ENCODE measurements at places on chromosomes 5 and 9.

- no peak for DNase-seq
These were observed 598.1 kb downstream of the DNAH5 start for GRCh38 chr5:13346401-13346800.

- DNase-seq, result no peak
These were observed 291.3 kb downstream of the FBXL7 start for GRCh38 chr5:15791274-15791673.

GRCh38 chr9:22265038-22265437 lies 181.6 kb upstream of the DMRTA1 start:
- no peak for DNase-seq

DNA sequence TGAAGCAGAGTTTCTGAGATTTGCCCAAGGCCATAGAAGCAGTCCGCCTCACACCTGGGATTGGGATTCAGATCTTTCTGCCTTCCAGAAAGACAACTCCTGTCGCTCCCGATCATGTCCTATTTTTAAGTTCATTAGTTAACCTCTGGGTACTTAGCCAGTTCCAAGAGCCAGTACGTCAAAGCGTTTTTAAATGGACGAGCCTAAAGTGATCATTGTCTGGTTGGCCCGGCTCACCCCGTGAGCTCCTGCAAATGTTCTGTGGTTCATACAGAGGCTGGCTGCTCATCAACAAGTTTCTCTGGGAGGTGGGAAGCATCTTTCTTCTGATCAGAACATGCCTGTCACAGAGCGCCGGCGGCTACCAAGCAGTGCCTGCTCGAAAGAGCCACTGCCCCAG lies 554.5 kb upstream of the WWC1 start:
- no peak for DNase-seq

DNA sequence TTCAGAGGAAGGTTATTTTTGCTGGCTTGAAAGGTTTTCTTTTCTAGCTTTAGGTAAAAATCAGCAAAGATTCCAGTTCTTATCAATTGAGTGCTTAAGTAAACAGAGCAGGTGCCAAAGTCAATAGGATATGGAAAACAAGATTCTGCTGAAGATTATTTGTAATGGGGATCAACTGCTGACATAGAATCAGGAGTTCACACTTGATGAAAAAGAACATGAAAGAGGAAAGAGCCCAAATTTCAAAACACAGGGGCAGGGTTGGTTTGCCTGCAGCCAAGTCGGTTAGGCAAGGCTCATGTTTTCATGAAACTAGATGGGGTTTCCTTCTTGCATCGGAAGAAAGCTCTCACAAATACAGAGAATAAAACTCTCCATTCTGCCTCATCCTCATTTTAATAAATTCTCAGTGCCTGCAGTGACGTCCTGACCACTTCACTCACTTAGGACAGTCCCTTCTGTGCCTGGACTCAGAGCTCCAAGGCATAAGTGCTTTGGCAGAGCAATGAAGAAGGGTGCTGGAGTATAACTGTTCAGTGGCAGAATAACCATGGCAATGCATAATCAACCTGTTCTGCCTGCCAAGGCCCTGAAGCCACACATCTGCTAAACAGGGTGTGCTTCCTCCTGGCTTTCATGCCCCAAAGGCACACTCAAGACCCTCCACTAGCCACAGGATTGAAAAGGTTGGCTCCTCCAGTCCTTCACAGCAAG lies 179.6 kb downstream of the GNAQ start:
- no peak for DNase-seq

DNA sequence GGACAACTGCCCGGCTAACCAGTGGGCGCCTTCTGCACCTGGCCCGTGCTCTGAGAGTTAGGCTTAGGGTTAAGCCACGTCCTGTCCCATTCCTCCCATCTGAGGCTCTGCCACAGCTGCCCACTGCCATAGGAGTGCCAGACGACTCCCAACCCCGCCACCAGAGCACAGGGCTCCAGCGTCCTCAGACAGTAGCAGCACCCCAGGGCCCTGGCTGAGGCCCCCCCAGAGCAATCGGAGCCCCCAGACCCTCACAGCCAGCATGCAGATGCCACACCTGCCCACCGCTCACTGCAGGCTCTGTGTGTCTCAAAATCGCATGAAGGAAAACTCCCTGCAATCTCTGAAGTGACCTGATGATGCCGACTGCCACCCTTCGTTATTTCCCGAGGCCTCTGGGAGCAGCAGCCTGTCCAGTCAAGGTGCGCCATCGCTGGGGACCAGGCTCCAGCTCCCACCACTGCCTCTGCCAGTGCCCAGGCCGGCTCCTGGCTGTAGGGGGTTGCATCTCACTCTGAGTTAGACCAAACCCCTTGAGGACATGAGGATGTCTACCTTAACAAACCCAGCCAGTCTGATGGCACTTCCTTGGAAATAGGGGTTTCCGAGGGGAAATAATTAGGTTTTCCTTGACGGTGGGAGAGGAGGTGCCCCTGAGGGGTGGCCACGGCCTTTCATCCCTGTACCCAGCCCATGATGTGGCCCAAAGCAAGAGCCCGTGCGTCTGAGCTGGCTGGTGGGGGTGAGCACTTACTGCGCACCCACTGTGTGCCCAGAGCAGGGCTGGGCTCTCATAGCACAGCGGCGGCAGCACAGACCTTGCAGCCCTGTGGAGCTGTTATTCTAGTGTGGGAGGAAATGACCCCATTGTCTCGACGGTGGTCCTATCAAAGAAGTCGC lies 58.0 kb upstream of the RNF130 start:
- DNase-seq, result no peak

DNA sequence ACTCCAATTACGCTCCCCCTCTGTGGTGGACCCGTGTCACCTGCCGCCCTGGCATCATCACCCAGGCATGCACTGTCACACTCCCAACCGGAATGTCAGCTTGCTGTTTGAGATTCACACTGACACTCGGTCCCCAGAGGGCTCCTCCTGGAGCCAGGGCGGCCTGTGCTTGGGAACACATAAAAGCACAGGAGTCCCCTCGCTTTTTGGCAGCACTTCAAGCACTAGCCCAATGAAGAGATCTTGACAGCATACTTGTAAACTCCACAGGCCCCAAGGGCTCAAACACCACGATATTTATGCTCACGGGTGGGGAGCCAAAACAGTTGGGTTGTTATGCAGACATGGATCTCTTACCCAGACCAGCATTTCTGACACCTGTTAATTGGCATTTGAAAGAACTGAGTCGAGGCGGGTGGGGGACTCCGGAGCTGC lies 90.8 kb upstream of the EGFLAM start:
- no peak for DNase-seq

GRCh38 chr9:112091810-112092209 lies 83.3 kb downstream of the SUSD1 start:
- DNase-seq, result no peak

GRCh38 chr9:107620801-107621200 lies 131.2 kb upstream of the KLF4 start:
- DNase-seq, result no peak

- DNase-seq, result no peak
These were observed 57.9 kb upstream of the CCNG1 start for GRCh38 chr5:163379298-163380155.

- DNase-seq, result no peak
These were observed 194.3 kb downstream of the ARHGEF28 start for GRCh38 chr5:73820326-73820725.

DNA sequence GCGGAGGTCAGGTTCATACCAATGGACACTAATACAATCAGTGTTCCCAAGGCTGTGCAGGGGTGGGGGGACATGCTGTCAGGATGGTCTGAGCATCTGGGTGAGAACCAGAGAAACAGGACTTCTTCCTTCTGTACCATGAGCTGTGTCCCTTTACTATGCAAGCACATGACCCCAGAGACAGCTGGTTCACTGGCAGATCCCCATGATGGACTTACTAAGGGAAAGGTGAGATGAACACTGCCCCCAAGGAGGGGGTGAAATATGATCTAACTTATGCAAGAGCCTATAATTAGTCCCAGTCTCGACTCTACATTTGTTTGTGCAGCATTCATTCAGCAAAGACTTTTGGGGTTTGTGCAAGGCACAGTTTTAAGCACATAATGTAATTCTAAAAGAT lies 91.4 kb downstream of the LIFR start:
- no peak for DNase-seq

GRCh38 chr5:138180183-138180782 lies 1.4 kb downstream of the KIF20A start:
- peak; percentile 74 for DNase-seq

DNA sequence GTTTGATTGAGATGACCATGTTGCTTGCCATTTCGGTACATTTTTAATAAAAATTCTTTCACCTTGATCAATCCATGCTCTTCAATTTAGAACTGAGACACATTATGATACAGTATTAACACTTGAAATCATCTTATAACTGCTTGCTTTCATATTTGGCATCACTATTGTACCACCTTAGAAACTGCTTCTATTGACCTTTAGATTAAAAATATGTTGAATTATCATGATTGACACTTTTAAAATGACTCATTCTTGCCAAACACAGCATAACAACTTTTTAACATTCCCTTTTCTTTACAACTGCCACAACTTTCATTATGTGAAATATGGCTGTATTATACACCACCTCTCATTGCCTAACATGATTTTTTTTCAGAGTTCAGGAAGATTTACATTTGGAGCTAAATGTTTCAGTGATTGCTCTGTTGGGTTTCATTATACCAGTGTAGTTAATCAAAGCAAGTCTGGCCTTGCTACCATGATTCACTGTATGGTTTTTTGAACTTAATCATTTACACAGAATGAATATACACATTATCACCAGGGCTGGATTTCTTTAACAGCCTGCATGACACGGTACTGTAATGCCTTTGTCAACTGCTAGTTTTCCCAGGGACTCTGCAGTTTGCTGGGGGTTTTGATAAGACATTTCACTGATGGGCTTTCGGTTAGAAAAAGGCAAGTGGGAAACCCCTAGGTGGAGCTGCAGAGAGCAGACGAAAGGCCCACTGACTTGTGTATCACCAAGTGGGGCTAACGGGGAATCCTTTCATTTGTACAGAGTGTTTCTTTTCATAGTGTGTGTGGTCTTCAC lies 93.6 kb upstream of the TLE4 start:
- peak; percentile 56 for DNase-seq

- no peak for DNase-seq
These were observed 143.7 kb upstream of the SLC30A5 start for GRCh38 chr5:68950125-68950524.

DNA sequence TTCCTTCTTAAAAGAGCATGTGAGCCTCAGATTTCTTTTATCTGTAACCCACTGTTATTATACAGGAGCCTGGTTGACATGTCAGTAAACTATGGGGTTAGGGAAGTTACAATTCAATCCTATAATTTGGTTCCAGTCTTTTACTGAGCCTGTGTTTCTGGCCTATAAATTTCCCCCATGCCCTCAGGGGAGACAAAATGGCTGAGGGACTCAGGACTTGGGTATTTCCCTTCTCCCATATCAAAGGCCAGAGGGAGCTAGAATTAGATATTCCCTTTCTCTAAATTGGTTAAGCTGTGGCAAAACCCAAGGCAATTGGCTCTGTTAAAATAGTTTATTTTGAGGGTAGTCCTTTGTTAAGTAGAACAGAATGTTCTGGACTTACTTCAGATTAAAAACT lies 823.2 kb downstream of the TLE1 start:
- no peak for DNase-seq

- DNase-seq, result peak; percentile 84
These were observed 10.8 kb downstream of the KCNV2 start for GRCh38 chr9:2727966-2728613.

DNA sequence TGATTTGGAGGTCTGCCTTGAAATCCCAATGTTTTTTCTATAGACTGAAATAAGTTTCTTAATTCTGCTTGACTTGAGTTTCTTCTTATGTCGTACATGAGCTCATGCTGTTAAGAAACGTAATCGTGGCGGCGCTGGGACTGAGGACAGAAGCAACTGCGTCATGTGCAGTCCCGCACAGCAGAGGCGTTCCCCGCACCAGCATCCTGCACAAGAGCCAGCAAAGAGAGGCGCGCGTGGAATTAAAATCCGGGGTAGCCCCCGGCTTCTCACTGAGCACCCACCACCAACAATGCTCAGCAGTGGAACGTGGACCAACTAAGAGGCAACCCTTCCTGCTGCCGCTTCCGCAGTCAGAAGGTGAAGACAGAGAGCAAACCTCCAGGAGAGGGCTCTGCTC lies 496.2 kb upstream of the ADAMTS16 start:
- DNase-seq, result no peak

- no peak for DNase-seq
These were observed 75.8 kb upstream of the TNC start for GRCh38 chr9:115193777-115194176.

GRCh38 chr9:134566936-134567335 lies 74.7 kb upstream of the COL5A1 start:
- DNase-seq, result no peak

- no peak for DNase-seq
These were observed 19.9 kb downstream of the SLC44A1 start for GRCh38 chr9:105264380-105264779.

- DNase-seq, result no peak
These were observed 123.7 kb downstream of the C9orf50 start for GRCh38 chr9:129497005-129497812.

DNA sequence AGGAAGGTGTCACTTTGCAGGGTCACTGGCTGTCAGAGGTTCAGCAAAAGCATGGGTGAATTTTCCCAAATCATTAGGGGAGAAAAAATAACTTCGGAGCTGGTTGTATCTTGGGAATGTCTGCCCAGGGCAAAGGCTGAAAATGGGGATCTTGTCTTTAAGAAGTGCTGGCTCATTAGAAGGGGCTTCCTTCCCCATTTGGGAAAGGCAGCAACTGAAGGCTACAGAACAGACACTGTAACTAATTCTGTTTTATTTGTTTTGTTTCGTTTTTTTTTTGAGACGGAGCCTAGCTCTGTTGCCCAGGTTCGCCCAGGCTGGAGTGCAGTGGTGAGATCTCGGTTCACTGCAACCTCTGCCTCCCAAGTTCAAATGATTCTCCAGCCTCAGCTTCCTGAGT lies 70.3 kb upstream of the PCA3 start:
- DNase-seq, result no peak

- DNase-seq, result peak; percentile 47
These were observed 71.9 kb downstream of the MVB12B start for GRCh38 chr9:126398403-126399058.

GRCh38 chr5:158727136-158727535 lies 372.6 kb downstream of the EBF1 start:
- no peak for DNase-seq

- DNase-seq, result no peak
These were observed 71.4 kb downstream of the DAPK1 start for GRCh38 chr9:87569008-87569509.

DNA sequence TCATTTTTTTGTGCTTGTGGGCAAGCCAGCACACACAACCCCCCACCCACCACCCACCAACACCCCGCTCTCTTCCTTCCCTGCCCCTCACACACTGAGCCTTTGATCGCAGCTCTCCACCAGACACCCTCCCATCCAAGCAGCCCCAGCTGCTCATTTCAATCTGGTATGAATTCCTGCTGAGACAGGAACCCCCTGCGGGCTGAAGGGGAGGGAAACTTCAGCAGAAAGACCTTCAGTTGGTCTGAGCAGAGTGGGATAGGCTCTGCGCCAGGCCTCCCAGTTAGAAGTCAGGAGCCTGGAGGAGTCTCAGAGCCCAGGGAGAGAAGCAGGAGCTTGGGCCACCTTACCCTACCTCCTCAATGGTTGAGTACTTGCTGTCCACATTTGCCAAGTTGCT lies 7.2 kb downstream of the PCDHGC5 start:
- no peak for DNase-seq
